Aorta (tissue), 5 donors: ENCODE measurements at places on chromosomes 3 and 15. TPM values are rescaled to one million over a fixed set of nuclear protein-coding genes. Genes with fewer than 3 reads are reported as not detected.

DNA sequence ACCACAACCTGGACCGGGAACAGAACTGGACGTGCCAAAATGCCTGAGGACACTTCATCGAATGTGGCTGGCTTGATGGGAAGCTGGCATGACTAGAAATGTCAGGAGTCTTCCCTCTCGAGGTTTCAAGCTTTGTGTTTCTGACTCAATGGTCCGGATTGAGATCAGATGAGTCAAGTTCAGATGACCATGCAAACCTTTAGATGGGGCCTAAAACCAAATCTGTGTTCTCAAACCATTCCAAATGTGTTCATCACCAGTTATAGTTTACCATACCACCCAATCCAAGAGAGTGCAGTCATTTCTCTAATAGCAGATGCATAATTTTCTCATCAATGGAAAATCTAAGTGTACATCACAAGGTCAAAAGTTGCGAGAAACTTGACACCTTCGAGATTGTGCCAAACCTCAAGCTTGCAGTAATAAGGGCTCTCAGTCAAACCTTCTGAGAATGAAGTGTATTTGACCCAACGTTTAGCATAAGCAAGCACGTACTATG, 369.1 kb downstream of the RORA start:
- no peak overlapping the region for H3K27ac ChIP-seq
- H3K4me1 ChIP-seq: no peaks in the 10 kb centered on the region
- no peaks in the 10 kb centered on the region for H3K36me3 ChIP-seq
- no peaks in the 10 kb centered on the region for H3K27me3 ChIP-seq

DNA sequence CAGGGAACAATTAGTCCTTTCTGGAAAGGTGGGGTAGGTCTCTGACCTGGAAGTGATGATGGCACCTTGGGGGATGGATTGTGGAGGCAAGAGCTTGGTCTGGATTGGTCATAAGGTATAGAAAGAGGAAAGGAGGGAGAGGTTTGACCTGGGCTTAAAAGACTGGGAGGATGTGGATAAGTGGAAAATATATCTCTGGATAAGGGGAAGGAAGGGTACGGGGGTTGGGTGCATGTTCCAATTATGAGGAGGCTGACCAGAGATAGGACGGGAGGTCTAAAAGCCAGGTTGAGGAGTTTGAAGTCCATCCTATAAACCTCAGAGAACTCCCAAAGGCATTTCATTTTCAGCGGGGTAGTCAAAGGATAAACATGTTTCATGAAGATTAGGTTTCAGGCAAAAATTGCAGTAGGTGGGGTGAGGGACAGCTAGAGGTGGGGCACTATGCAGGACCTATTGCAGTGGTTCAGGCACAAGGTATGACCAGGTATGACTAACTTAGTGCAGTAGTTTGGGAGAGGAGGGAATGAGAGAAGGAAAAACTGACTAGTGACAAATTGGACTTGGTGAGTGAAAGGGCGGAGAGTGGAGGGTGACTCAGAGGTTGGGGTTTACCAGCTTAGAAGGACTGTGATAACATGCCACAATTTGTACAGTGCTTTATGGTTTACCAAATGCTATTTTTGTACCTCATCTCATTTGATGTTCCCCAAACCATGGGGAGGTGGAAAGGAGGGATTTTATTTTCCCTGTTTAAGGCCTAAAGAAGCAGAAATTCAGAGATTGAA, 10.7 kb downstream of the PDE8A start:
- no peaks in the 10 kb centered on the region for H3K27me3 ChIP-seq
- no peaks in the 10 kb centered on the region for H3K36me3 ChIP-seq
- no peaks in the 10 kb centered on the region for H3K4me1 ChIP-seq
- no peak for DNase-seq
- H3K27ac ChIP-seq: no peak overlapping the region

The TRIP4 gene
- total RNA-seq: 26.0 TPM

DNA sequence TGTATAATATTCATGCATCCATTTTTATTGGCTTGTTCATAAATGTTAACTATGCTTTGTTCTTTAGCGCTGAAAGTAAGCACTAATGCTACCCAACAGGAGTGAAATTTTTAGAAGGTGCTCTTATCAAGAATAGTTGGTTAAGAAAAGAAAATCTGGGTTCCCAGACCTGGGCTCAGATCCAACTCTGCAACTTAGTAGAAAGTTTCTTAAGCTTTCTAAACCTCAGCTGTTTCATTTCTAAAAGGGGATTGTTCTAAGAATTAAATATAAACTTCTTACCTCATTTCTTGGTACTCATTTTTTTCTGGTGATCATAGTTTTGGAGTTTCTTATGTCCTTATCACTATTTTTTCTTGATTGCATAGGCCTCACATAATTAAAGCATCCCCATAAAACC, 12.1 kb downstream of the ARPP21 start:
- DNase-seq: no peak
- H3K27ac ChIP-seq: no peak overlapping the region
- H3K36me3 ChIP-seq: no peaks in the 10 kb centered on the region
- H3K4me1 ChIP-seq: no peaks in the 10 kb centered on the region
- H3K4me3 ChIP-seq: no peak overlapping the region
- no peaks in the 10 kb centered on the region for H3K27me3 ChIP-seq

GRCh38 chr15:90872486-90873184, 4.2 kb downstream of the FURIN start:
- no peak for DNase-seq
- H3K4me1 ChIP-seq: peaks cover 1% of the 10 kb centered on the region
- H3K27ac ChIP-seq: peak overlapping the region; percentile 14
- peaks cover 6% of the 10 kb centered on the region for H3K36me3 ChIP-seq
- H3K27me3 ChIP-seq: no peaks in the 10 kb centered on the region
- H3K4me3 ChIP-seq: peak overlapping the region; percentile 80

The SERINC4 gene
- not detected for total RNA-seq

GRCh38 chr15:97745481-97746071, 214.9 kb upstream of the ARRDC4 start:
- H3K27ac ChIP-seq: no peak overlapping the region
- no peak for DNase-seq
- no peaks in the 10 kb centered on the region for H3K27me3 ChIP-seq
- no peaks in the 10 kb centered on the region for H3K36me3 ChIP-seq
- no peaks in the 10 kb centered on the region for H3K4me1 ChIP-seq

DNA sequence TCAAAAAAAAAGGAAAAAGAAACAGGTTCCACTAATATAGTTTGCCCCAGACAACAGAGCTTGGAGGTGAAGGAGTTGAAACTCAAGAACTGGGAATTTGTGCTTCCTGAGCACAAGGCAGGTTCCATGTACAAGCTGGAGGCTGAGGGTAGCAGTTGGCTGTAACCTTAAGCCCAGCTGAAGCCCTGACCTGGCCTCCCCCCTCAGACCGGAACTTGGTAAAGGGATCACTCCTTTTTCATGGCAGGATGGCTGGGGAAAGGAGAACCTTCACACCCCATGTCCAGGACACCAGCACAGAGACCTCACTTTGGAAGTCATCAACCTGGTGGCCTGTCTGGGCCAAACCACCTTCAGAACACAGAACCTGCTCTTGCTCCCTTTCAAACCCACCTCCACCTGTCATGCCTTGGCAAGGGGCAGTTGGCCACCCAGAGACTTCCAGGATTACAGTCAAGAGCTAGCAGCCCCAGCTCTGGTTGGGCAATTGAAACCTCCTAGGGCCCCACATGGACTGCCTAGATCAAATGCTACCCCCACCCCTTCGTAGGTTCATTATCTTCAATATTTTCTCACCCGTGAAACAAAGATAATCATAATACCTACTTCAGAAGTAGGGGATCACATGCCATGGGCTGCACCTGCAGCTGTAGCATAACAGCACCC, 3.5 kb downstream of the RPL29 start:
- H3K27me3 ChIP-seq: no peaks in the 10 kb centered on the region
- H3K4me3 ChIP-seq: no peak overlapping the region
- no peaks in the 10 kb centered on the region for H3K4me1 ChIP-seq
- H3K27ac ChIP-seq: no peak overlapping the region

DNA sequence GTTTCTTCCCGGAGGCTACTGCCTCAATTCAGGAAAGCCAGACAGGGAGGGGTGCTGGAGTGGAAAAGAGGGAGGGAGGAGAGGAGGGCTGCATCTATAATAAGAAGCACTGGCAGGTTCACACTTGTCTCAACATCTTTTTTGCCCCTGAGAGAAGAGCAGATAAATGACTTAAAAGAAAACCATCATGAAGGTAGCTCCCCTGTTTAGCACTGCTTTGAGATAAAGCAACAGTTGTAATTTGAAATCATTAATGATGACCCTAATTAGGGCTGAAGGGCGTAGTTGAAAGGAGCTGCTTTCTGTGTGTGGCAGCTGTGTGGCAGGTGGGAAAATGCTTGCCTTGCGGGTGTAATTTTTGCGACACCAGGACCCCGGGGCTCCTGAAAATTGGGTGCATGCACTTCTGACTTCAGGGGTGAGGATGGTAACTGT, 222.8 kb upstream of the IL12A start:
- no peaks in the 10 kb centered on the region for H3K36me3 ChIP-seq
- H3K4me1 ChIP-seq: peaks cover 4% of the 10 kb centered on the region
- H3K4me3 ChIP-seq: peak overlapping the region; percentile 37
- H3K27ac ChIP-seq: peak overlapping the region; percentile 74

The PYGO1 gene
- 13.9 TPM for total RNA-seq

The CLRN1 gene
- not detected for total RNA-seq

The TNFAIP8L3 gene
- 48.4 TPM for total RNA-seq

DNA sequence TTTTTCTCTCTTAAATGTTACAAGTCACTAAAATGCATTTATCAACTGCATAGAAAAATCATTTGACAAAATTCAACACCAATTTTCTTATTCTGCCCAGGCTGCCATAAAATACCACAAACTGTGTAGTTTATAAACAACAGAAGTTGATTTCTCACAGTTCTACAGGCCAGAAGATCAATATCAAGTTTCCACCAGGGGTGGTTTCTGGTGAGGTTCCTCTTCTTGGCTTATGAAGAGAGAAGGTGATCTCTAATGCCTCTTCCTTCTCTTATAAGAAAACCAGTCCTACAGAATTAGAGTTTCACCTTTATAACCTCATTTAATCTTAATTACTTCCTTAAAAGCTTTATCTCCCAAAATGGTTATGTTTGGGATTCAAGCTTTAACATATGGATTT, 10.9 kb upstream of the CD200R1L start:
- DNase-seq: no peak
- H3K36me3 ChIP-seq: no peaks in the 10 kb centered on the region

GRCh38 chr15:75042730-75043508, 19.5 kb downstream of the PPCDC start:
- peak overlapping the region; percentile 20 for H3K27ac ChIP-seq
- DNase-seq: peak; percentile 91
- no peak overlapping the region for H3K4me3 ChIP-seq
- no peaks in the 10 kb centered on the region for H3K4me1 ChIP-seq
- H3K27me3 ChIP-seq: no peaks in the 10 kb centered on the region

- H3K4me1 ChIP-seq: no peaks in the 10 kb centered on the region
- no peaks in the 10 kb centered on the region for H3K36me3 ChIP-seq
- H3K27me3 ChIP-seq: no peaks in the 10 kb centered on the region
- no peak overlapping the region for H3K4me3 ChIP-seq
Measured at GRCh38 chr3:34106879-34107278, 308.4 kb downstream of the PDCD6IP start.

- H3K36me3 ChIP-seq: no peaks in the 10 kb centered on the region
- DNase-seq: no peak
- H3K27me3 ChIP-seq: no peaks in the 10 kb centered on the region
- no peaks in the 10 kb centered on the region for H3K4me1 ChIP-seq
Measured at GRCh38 chr3:108474581-108474980, 35.8 kb downstream of the MYH15 start.

- no peak overlapping the region for H3K27ac ChIP-seq
- no peak overlapping the region for H3K4me3 ChIP-seq
- DNase-seq: no peak
- H3K36me3 ChIP-seq: no peaks in the 10 kb centered on the region
Measured at GRCh38 chr3:135762188-135762856, 203.2 kb upstream of the PPP2R3A start.

DNA sequence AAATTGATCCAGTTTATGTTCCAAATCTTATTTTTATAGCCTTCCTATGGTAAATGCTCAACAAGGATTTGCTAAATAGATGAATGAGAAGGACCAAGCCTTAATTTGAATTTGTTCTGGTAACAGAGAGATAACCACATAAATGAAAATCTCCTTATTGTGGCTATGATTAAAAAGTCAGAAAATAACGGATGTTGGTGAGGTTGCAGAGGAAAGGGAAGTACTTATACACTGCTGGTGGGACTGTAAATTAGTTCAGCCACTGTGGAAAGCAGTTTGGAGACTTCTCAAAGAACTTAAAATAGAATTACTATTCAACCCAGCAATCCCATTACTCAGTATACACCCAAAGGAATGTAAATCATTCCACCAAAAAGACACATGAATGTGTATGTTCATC, 26.2 kb downstream of the AAGAB start:
- H3K4me3 ChIP-seq: no peak overlapping the region
- no peak overlapping the region for H3K27ac ChIP-seq
- H3K36me3 ChIP-seq: peaks cover 8% of the 10 kb centered on the region
- DNase-seq: no peak

DNA sequence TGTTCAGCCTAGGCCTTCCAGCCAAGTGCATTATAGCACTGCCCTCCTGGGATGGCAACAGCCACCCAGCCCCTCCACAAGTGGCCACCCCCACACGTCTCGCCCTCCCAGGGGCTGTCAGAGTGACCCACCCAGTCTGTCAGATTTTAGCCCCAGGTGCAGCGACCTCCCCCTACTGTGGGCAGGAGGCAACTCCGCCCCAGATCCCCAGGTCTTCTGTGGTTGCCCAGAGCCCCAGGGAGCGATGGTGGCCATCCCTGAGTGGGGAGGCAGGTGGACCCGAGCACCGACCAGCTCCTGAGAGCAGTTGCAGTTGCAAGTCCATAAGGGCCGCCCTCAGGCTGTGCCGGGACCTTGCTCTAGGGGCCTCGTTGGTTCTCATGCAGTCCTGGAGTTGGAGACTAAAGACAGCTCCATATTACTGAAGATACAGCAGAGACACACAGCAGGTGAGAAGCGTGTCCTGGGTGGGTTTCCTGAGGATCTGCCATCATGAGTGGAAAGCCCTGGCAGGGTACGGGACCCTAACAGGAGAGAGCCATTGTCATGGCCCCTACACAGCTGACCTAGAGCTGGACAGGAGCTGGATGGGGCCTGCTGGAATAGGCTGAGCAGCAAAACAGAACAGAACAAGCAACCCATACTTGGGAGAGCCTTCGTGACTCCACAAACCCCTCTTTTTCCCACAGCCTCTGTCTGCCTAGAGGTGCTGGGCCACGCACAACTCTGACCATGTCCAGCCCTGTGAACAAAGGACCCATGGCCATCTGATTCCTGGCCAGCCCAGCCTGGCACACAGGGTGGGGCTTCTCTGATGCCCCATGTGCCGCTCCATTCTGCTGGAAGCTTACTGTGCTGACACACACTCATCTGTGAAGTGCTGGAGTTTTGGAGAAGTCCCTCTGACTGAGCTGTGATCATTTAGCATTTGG, 110.3 kb upstream of the ALDH1A3 start:
- H3K27me3 ChIP-seq: no peaks in the 10 kb centered on the region
- no peaks in the 10 kb centered on the region for H3K4me1 ChIP-seq
- H3K4me3 ChIP-seq: no peak overlapping the region
- no peak overlapping the region for H3K27ac ChIP-seq
- DNase-seq: peak; percentile 47

GRCh38 chr3:56484122-56484521, 15.9 kb upstream of the ERC2 start:
- H3K27ac ChIP-seq: no peak overlapping the region
- DNase-seq: no peak
- no peaks in the 10 kb centered on the region for H3K4me1 ChIP-seq

The MAGI1 gene
- 46.1 TPM for total RNA-seq

GRCh38 chr3:149424918-149425317, 47.5 kb upstream of the TM4SF1 start:
- no peak for DNase-seq
- no peaks in the 10 kb centered on the region for H3K4me1 ChIP-seq
- H3K27me3 ChIP-seq: no peaks in the 10 kb centered on the region
- no peak overlapping the region for H3K4me3 ChIP-seq

The CNTN3 gene
- total RNA-seq: 3.4 TPM

The SLC2A2 gene
- total RNA-seq: not detected

The AMIGO3 gene
- not detected for total RNA-seq

- H3K4me1 ChIP-seq: peaks cover 10% of the 10 kb centered on the region
- peak overlapping the region; percentile 42 for H3K27ac ChIP-seq
- no peak overlapping the region for H3K4me3 ChIP-seq
- no peak for DNase-seq
Measured at GRCh38 chr3:34256021-34256420, 457.6 kb downstream of the PDCD6IP start.
